ENCODE measurements at places on chromosomes 6 and 20. TPM values are rescaled to one million over a fixed set of nuclear protein-coding genes. Genes with fewer than 3 reads are reported as not detected.
A peak's percentile ranks its signal among the peaks of the same experiment; 100 is the strongest.

GRCh38 chr6:161162722-161163121 is 111.1 kb downstream of the AGPAT4 start:
- no peak for DNase-seq

Gene GRM1
- 0.10 TPM for polyA plus RNA-seq

Gene ESR1
- 2.5 TPM for polyA plus RNA-seq

GRCh38 chr6:37897818-37898515 is 78.4 kb downstream of the ZFAND3 start:
- no peak for DNase-seq

DNA sequence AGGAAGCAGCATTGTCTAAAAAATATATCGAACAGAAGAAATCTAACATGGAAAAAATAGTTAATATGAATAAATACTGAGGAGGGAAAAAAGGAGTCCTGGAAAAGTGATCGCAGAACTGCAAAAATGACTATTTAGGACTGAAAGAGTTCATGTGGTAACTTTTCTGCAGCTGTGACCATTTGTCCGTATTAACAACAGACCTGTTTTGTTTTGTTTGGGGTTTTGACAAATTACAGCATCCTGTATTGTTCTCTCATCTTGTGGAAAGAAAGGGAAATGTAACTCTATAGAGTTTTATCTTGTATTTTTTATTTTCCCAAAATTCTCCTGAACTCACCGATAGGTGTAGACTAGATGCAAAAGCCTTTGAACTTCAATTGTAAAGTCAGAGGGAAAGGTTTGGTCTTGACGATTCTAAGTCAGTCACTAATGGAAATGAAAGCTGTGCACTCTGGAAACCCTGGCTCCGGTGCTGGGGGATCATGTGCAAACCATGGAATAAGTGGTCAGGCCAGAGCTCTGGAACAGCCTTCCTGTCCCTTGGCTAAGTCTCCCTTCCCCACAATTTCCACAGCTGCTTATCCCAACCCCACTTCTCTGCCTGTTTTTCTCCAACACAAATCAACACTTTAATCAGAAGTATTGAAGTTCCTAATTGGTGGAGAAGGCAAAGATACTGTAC is 51.2 kb upstream of the MARCKS start:
- peak; percentile 82 for DNase-seq

- DNase-seq, result no peak
Observed at GRCh38 chr6:5090603-5091002, 5.5 kb downstream of the PPP1R3G start.

Gene SPTLC3
- 1.5 TPM for polyA plus RNA-seq

DNA sequence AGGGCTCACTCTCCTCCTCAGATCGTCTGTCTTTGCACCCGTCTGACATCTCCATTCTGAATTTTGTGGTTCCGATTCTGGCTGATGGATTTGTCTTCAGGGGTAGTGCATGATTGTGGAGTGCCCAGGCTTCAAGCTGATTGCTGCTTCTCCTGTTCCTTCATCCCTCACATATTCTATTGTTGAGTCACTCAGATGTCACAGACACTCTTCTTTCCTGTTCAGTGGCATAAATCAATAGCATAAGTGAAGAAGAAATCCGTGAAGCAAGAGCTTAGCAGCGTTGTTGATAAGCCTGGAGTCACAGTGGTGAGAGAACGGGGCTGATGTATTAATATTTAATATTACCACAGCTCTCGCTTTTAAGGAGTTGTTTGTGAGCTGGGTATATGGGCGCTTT is 152.5 kb downstream of the MTHFD1L start:
- DNase-seq, result no peak

DNA sequence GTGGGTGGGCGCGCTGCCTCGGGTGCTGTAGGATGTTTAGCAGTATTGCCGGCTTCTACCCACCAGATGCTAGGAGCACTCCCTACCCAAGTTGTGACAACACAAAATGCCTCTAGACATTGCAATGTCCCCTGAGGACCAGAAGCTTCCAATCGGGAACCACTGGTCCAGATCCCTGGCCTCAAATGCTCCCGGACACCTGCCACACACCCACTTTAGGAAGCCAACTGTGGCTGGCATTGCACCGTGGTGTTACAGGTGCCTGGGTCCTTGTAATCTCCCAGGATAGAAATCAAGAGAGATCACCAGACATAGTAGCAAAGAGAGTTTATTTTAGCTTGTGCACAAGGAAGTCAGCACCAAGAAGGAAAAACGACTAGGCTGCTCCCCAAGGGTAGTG is 14.9 kb upstream of the RNASET2 start:
- DNase-seq, result no peak

GRCh38 chr20:36872852-36873251 is 3.1 kb upstream of the TLDC2 start:
- no peak for DNase-seq

GRCh38 chr6:168292826-168293225 is 26.8 kb downstream of the DACT2 start:
- DNase-seq, result peak; percentile 42

DNA sequence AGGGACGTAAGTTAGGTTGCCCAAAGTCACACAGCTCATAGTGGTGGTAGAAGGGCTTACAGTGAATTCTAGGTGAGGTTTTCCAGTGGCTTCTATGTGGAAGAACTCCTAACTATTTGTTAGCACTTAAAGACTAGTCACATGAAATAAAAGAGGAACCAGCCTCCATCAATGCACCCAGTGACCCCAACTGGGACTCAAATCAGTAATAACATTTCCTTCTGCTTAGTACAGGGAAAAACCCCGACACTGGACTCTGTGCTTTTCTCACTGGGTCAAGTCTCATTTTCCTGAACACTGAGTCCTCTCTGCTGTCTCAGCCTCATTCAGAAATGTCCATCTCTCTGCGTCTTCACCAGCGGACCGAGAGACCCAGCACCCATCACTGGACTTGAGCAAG is 89.2 kb downstream of the SLC22A23 start:
- DNase-seq, result no peak

Gene TGM6
- not detected for polyA plus RNA-seq

DNA sequence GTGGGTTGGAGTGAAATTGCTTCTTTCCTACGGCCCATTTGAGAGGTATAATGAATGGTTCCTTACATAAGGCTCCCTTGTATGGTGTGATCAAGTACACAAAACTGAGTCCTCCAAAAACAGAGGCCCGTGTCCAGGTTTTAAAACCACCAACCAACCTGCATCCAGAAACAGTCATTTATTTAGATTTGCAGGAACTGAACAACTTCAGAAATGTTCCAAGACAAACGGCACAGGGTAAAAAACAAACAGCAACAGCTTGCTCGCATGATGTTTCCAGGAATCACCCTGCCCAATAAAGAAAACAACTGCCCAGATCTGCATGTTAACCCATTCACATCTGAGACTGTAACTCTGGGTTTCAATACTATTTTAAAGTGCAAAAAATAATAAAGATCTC is 40.2 kb upstream of the TRAM2 start:
- no peak for DNase-seq

- no peak for DNase-seq
Observed at GRCh38 chr20:7879883-7880282, 60.4 kb downstream of the HAO1 start.

Gene PLEKHG1
- 15.6 TPM for polyA plus RNA-seq

DNA sequence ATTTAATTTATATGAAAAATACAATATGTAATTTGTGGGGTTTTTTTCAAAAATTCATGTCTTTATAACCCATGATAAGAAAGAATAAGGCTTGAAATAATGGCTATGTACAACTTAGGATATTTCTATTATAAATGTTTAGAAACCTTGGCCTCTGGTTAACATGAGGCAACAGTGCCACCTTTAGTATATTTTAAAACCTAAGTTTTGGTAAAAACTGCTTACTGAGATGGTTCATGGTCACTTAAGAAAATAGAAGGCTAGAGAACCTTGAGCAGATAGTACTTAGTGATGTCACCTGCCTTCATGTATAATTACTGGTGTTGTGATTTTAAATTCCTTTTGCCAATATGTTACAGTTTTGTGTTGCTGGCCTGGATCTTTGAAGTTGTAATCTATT is 176.4 kb downstream of the ADGB start:
- DNase-seq, result no peak

DNA sequence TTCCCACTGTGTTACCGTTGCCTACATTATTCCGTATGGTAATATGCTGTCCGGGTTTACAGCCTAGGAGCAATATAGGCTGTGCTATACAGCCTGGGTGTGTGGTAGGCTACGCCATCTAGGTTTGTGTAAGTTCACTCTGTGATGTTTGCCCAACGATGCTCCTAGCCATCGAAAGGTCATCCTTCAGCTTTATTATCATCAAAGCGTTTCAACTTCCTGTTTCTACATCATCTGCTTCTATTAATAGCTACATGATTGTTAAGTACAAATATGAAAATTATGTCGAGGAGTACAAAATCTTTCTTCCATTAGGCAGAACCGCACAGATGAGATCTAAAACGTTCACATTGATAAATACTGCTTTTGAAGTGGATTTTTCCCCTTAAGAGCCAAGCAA is 69.9 kb downstream of the PPP1R14C start:
- no peak for DNase-seq

- no peak for DNase-seq
Observed at GRCh38 chr6:16539086-16539931, 222.0 kb downstream of the ATXN1 start.

- DNase-seq, result no peak
Observed at GRCh38 chr6:50762798-50763197, 49.5 kb downstream of the TFAP2D start.

GRCh38 chr20:64161356-64162238 is 2.7 kb upstream of the MYT1 start:
- peak; percentile 65 for DNase-seq

DNA sequence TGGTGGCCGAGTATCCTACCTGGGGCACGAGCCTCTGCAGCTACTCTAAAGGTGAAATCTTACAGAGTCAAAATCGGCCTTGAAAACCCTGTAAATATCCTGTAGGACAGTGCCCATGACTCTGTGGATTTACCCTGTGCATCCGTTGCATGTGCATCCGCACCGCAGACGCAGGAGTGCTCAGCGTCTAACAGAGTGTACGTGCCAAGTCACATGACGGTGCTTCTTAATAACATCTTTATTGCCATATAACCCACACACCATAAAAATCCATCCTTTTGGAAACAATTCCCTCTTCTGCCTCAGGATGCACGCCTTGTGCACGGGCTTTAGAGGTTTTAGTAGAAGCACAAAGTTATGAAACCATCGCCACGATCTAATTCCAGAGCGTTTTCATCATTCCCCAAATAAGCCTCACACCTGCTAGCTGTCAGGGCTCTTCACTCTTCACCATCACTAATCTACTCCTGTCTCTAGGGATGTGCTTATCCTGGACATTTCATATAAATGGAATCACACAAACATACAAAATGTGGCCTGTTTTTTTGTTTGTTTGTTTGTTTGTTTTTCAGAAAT is 384.5 kb upstream of the SULF2 start:
- no peak for DNase-seq

GRCh38 chr6:149840345-149841075 is 23.6 kb downstream of the LRP11 start:
- DNase-seq, result peak; percentile 53

GRCh38 chr20:63957690-63958441 is 1.6 kb upstream of the UCKL1 start:
- no peak for DNase-seq

Gene HSD17B8
- 11.5 TPM for polyA plus RNA-seq

DNA sequence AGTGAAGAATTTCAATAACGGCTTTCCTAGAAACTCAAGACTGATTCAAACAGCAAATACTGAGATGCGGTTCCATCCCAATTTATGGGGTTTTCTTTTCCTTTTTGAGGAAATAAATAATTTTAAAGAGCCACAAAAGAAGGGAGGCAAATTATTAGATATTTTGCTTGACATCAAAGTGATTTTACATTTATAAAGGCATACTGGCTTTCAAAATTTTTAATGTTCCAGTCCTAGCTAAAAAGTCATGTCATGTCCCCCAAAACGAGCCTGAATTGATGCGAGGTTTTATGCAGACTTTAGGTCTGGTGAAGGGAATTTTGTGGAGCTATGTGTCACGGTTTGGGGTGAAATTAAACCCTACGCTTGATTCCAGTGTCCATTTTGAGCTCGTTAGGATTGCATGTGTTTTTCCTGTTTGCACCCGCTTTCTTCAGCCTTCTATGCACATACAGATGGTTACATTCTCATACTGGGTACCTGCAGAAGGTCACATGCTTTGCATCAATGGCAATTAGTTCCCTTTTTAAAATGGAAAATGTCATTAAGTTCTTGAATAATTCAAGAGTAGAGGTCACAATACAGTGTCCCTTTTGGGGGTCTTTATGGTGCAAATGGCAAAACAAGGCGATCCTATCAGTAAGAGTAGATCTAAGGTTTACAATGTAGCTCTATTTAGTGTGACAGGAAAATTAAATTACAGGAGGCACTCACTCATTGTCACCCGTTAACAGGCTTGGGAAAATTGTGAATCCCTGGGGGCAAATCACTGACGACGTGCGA is 17.3 kb downstream of the FOXA2 start:
- DNase-seq, result no peak

DNA sequence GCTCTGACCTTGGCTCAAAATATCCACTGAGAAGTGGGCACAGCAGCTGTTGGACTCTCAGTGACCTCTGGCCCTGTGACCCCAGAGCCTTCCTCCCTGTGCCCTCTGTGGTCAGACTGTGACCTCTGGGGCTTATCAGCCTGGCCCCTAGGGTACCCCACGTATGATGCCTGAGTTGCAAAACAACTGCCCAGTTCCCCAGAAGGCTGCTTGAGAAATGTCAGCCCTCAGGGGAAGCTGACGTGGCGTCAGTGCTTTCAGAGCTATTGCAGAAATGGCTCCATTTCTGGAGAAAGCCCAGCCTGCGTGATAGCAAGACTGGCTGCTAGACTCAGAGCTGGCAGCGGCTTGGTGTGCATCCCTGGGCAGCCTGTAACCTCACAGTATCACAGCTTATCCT is 31.5 kb upstream of the TGM2 start:
- no peak for DNase-seq

Gene TTBK1
- polyA plus RNA-seq, result 0.10 TPM

Gene GABRR2
- 2.0 TPM for polyA plus RNA-seq

DNA sequence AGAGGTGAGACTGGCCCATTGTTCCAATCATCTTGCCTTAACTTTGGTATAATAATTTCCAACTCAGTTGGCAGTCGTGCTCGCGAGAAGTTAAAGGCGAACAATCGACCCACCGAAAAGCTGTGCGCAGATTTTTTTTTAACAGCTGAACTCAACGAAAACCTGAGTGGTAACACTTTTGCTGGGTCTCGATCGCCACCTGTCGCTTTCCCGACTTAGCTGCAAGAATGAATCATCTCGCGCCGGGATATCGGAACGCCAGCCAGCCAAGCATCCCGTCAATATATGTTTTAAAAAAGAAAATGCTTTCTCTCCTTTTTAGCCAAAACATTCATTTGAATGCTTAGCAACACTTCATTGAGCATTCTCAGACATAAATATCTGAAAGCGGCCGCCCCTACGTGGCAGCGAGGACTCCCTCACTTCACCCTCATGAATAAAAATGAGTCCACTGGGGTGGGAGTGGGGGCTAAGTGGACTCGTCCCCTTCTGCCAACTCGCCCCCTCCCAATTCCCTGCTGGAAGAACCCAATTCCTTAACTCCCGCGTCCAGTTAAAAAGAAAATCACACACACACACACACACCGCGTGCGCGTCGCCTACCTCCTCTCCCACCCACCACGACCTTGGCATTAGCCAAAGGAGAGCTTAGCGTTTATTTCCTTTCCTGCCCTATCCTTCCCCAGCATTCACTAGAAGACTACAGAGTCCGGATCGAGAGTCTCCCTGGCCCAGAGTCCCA is 1.5 kb downstream of the COL12A1 start:
- DNase-seq, result peak; percentile 89

Gene MAS1
- 0.25 TPM for polyA plus RNA-seq

Gene PSMG4
- polyA plus RNA-seq, result 13.9 TPM

All from hindlimb muscle (tissue), 1 donor.